Karpas-422 (cell line): ENCODE measurements at places on chromosomes 5 and 9. TPM values are rescaled to one million over a fixed set of nuclear protein-coding genes. Genes with fewer than 3 reads are reported as not detected.

Gene IFNA2
- total RNA-seq = not detected in 2 replicates

Gene TAF1L
- not detected in 2 replicates for total RNA-seq

Gene CDH9
- not detected in 2 replicates for total RNA-seq

Gene PRUNE2
- total RNA-seq = 0.48 and 1.0 TPM in 2 replicates

Gene C5orf34
- 15.7 and 21.8 TPM in 2 replicates for total RNA-seq

Gene COL5A1
- under 0.01 TPM in 1 of 2 replicates, not detected in the other for total RNA-seq
